ENCODE measurements at places on chromosomes 12 and 14.

GRCh38 chr14:44576356-44576755 is 69.3 kb upstream of the FSCB start:
- no peak for DNase-seq

DNA sequence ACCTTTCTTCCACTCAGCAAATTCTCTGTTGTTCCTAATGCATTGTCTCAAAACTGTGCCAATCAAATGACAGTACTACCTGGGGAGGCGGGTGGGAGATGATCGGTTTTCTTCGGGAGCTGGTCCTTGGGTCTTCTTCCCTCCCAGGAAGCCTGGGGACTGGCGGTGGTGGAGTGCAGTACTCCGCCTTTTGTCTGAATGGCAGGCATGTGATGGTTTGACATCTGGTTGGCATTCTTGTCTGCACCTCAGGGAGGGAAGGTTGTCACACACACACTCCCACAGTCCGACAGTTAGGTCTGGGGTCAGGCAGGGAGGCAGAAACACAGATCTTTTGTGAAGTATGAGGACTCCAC is 114.8 kb downstream of the SNAPC1 start:
- DNase-seq, result no peak

GRCh38 chr12:117059156-117059555 is 40.1 kb downstream of the TESC start:
- DNase-seq, result no peak

DNA sequence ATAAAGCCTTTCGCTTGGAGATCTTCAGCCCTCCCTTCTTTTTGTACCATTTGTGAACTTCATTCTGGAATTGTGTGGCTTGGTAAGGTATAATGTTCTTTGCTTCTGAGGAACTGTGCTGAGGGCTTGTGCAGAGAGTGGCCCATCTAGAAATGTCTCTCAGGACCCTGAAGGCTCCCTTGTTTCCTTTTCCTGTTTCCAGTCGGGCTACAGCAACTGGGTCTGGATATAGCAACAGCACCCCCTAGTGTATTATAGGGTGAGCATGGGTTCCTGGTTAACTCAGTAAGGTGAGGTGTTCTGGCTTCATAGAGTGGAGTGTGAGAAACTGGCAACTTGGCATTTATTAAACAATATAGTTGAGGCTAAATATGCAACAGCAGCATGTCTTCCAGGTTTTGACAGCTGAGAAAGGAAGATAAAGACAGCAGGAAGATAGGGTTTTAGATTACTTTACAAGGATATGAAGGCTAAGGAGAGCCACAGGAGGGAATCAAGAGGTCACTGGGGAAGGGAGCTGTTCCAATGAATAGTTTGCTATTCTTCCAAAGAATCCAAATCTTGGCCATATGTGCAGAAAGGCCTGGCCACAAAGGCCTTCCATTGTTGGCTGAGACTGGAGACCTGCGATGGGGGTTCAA is 49.1 kb upstream of the RNU6-8 start:
- DNase-seq, result peak; percentile 26

DNA sequence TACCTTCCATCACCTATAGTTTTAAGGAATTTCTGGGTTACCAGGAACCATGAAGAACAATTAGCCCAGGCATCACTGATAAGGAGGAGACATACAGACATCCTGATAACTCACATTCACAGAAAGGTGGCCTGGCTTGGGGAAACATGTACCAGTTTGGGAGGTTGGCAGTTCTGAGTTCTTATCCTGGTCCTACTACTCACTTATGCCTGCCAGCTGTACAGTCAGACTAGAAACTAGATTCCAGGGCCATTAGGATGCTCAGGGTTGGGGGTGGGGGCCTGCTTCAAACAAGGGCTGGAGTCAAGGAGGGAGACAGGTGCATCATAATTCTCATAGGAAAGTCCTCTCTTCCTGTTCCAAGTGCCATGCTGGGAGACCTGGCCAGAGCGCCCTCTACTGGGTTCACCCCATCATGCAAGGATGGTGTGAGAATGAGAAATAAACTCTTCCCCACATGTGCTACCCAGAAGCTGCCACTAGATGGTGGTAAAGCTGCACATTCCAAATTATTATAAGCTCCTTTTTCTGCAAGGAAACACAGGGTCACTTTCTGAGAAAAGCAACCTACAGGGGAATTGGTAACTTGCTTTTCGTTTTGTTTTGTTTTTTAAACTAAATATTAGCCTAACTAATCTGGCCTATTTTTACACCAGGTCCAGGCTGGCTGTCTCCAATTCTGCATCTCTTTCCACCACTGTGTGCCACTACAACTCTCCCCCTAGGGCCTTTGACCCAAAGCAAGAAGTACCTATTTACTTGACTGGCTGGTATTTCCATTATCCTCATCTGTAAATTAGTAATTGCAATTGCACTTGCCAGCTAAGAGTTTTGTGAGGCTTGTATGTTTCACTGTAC is 14.5 kb downstream of the OAS2 start:
- peak; percentile 45 for DNase-seq

- no peak for DNase-seq
These were observed 18.6 kb downstream of the GPRC5A start for GRCh38 chr12:12909995-12910420.

All from stimulated activated CD4-positive, alpha-beta T cell treated with anti-CD3 and anti-CD28 coated beads, Interleukin-1b, Interleukin-23, amount 100 ng/mL, for 24 hours (primary cell).